ENCODE measurements at places on chromosomes 5 and 9.

DNA sequence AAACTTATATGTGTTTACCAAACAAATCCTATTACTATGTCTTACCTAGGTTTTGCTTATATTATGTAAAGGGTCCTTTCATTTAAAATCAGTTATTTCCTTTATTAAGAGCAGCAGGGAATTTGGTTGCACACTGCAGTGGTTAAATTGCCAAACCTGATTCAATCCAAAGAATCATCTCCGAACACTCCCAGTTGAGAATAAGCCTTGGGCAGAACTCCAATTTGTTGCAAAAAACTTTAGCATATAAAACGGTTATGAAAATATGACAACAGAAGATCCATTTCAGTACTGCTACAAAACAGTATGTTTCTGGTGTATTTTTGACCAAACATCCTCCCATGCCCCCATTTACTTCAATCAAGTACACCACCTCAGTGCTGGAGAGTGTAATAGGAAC, 587.0 kb upstream of the GRAMD2B start:
- no peak for DNase-seq

- no peak for DNase-seq
Observed at GRCh38 chr9:120078112-120078511, 501.9 kb downstream of the CDK5RAP2 start.

DNA sequence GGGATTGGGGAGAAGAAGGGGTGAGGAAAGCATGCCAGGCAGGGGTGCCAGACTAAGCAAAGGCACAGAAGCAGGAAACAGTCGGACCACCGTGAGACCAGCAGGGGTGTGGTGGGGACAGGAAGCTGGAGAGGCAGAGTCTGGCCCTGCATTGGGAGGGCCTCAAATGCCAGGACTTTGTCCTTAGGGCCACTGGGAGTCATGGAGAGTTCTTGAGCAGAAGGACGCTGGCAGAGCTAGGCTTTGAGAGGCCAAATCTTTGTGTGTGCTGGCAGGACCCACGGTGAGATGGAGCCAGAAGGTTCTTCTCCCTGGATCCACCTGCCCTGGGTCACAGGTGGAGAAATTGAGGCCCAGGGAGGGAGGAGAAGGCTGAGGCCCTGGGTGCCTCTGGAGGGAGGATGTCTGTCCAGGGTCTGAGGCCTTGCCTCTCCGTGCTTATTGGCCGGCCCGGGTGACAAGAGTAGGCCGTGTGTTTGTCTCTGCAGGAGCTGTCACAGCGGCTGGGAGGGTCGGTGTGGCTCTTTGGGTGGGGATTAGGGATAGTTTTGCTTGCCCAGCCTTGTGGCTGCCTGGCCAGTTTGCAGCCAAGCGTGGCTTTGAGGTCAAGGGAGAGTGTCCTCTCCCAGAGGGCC, 1.8 kb upstream of the ENG start:
- DNase-seq, result no peak

- DNase-seq, result no peak
Observed at GRCh38 chr9:123231421-123231820, 37.0 kb downstream of the STRBP start.

GRCh38 chr9:86186696-86187095, 72.8 kb downstream of the C9orf153 start:
- DNase-seq, result no peak

DNA sequence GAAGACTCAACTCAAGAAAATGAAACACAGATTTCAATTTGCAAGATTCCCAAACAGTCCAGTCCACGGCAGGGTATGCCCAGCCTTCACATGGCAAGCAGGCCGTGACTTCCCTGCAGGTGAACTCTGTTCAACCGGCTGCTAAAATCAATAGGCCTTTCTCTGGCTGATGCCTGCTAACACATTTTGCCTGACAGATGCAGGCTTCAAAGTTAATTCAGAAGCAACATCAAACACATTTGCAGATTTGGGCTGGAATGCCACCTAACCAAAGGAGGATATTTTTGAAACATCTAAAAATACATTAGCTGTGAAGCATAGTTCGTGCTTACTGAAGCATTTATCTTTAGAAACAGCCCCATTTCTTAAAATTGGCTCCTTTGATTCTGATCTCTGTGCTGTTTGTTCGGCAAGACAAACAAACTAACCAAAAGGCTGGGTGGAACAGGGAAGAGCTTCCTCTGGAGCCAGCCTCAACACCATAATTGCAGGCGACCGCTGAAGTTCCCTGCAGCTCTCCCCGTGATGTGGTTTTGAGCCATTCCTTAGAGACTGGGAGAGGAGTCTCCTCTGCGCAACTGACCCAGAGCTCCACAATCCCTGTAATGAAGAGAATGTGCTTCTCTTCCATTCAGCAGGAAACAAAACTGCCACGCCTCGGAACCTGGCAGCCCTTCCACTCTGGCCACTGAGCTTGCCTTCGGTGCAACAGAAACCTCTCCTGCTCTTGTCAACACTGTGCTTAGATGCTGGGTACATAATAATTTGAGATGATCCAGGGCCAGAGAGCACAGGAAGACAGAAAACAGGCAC, 126.5 kb downstream of the MYO10 start:
- DNase-seq, result no peak
